Activated CD4-positive, alpha-beta T cell treated with anti-CD3 and anti-CD28 coated beads, Interleukin-2, amount 10 ng/mL, durations not matched to agents 7 days and 5 days (primary cell): ENCODE measurements at places on chromosomes 3 and 15.

DNA sequence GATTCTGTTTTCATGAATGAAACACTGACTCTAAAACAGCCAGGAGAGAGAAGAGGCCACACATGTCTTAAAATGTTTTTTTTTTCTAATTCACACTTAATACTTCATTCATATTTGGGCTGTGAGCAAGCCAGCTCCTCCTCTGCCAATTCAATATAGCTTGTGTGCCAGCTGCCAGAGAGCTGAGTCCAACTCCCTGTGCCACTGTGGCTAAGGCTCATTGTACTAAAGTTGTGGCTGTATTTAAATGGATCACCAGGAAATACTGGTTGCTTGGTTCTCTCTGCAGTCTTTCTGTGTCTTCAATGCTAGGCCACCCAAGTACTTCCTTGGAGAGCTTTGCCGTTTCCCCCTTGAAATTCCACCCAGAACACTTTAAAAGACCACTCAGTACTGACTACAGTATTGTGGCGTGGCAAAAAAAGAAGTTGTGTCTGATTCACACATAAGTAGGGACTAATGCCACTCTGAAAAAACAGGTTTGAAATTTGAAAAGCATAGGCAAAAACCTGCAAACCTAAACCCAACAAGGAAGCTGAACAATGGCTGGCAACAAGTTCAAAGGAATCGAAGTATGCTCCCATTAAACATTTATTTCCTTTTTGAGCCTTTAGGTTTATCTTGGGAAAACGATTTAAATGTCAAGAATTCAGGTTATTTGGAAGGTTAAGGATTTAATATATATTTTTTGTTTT, 524.7 kb downstream of the DIPK2A start:
- no peak for DNase-seq

GRCh38 chr3:139537795-139538621, 1.5 kb downstream of the RBP1 start:
- no peak for DNase-seq

DNA sequence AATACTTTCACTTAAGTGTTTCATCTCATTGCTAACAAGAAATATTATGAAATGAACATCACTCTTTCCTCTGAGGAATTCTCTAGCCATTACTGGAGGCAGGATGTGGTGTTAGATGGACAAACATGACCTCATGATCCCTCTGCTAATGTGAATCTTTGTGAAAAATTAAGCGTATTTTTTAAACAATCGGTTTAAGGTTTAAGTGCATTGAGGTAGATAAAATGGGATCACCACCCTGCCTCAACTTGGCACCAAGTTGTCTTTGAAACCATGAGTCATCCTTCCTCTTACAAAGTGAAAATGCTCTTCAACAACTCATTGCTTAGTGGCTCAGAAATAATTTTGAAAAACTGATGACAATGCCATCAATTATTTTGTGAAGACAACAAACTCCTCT, 76.0 kb upstream of the DCBLD2 start:
- no peak for DNase-seq

- no peak for DNase-seq
Measured at GRCh38 chr3:117084277-117084676, 374.7 kb downstream of the TUSC7 start.

DNA sequence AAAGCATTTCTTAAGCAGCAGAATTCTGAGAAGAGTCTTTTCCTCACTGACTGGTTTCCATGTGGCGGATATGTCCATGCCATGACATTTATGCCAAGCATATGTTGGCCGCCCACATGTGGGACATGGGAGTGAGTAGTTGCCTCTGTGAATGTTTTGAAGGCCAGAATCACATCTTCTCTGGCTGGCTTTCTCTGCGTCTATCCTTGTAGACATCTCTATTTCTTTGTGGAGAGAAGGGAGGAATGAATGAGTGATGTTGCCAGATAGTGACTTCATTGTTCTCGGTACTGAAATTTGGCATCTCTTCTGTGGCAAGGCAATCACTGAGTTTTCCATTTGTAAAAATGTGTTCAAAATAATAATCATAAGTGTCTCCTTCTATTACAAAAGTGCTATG, 316.0 kb downstream of the CLSTN2 start:
- DNase-seq, result no peak
